ENCODE measurements at places on chromosomes 1 and 21.

- peak; percentile 63 for DNase-seq
Measured at GRCh38 chr1:219812491-219813203, 115.7 kb downstream of the SLC30A10 start.

DNA sequence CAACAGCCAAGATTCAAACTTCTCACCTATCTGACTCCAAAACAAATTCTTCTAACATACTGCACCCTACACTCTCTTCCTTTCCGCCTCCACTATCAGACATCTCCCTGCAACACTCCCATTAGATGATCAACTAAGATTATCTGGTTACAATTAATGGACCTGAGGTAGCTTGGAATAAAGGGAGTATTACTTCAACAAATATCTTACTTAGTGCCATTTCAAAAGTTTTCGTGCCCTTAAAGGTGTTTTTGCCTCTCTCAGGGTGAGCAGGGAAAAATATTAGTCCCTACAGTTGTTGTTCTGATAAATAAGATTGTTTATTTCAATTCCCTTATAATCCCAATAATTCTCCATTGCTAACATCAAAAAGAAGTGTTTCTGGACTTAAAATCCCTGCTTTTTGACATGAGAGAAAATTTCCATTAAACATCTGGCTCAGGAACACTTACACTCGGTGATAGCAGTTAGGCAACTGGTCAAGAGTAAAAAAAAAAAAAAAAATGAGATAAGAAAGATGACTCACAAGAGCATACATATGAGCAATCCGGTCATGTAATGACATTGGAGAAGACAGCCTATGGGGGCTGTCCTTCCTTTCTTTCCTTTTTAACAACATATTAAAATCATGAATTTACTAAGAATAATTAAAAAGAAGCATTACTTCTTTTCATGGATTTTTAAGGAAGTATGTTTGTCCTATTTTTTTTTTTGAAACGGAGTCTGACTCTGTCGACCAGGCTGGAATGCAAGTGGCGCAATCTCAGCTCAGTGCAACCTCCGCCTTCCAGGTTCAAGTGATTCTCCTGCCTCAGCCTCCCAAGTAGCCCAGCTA lies 7.6 kb downstream of the RSBN1 start:
- peak; percentile 49 for DNase-seq

- DNase-seq: peak; percentile 72
Measured at GRCh38 chr1:70331962-70332361, 22.6 kb downstream of the ANKRD13C start.

DNA sequence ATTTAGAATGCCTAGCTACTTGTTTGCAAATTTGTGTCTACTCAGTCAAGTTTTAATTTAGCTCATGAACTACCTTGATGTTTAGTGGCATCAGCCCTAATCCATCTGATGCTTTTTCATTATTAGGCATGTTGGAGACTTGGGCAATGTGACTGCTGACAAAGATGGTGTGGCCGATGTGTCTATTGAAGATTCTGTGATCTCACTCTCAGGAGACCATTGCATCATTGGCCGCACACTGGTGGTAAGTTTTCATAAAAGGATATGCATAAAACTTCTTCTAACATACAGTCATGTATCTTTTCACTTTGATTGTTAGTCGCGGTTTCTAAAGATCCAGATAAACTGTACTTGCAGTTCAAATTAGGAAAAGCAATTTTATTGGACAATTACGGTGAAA lies 7.6 kb downstream of the SOD1 start:
- no peak for DNase-seq

DNA sequence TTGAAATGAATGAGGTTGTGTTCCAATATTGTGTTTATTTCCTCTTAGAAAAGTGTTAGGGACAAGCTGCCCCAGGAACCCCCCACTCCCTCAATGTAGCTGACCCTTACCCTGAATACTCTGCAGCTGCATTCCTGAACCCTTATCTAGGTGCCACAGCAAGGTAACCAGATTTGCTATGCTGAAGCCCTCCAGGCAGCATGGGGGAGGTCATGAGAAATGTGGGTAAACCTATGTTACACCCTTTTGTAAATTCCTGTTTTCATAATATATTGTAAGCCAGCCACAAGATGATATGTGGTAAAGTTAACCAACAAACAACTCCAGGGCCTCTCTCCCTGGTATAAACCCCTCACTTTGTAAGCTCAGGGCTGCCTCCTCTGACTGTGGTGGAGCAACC lies 27.8 kb upstream of the CLDN8 start:
- DNase-seq: no peak
